Fibroblast of the conjunctiva (primary cell): ENCODE measurements at places on chromosomes 16 and 17.
A peak's percentile ranks its signal among the peaks of the same experiment; 100 is the strongest.

DNA sequence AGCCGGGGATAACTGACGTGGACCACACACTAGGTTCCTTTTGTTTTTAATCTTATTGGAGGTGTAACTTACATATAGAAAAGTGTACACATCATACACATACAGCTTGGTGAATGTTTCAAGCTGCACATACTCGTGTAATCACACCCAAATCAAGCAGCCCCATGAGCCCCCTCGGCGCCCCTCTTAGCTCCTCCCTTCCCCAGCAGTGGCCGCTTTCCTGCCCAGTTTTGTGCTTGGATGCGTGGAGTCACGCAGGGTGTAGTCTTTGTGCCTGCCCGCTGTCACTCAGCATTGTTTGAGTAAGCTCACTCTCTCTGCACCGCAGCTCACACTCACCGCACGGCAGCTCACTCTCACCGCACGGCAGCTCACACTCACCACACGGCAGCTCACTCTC lies 151.7 kb upstream of the CHMP6 start:
- DNase-seq: no peak

- DNase-seq: no peak
These were observed at the start of gene YBX2 for GRCh38 chr17:7294614-7295153. YBX2 (minus strand) TSS chr17:7294639; CDS start chr17:7294500, 139 bp downstream.

- DNase-seq: no peak
These were observed 65.1 kb downstream of the SDR42E1 start for GRCh38 chr16:81946206-81946605.

DNA sequence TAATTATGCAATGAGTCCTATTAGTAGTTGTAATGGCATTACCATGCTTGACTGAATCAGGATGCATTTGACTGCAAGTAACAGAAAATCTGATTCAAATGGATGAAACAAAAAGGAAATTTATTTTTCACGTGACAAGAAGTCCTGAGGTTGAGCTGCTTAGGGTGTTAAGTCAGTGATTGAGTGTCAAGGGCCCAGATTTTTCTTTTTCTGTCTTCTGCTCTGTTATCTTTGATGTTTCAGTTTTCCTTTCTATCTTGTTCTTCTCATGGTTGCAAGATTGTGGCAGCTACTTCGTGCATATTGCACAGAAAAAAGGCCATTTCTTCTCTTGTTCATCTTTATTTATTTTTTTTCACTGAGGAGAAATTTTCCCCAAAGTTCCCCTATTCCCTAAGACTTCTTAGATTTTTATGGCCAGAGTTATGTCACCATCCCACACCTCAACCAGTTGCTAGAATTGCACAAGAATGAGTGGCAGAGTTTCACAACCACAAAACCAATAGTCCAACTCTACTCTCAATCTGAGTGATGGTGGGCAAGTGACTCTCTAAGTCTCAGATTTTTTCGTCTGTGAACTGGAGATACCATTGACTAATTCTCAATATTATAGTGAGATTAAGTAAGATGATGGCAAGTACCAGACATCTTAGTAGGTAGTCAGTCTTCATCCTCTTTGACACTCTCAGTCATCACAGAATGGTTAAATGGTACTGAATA lies 15.7 kb upstream of the GPR139 start:
- DNase-seq: no peak

DNA sequence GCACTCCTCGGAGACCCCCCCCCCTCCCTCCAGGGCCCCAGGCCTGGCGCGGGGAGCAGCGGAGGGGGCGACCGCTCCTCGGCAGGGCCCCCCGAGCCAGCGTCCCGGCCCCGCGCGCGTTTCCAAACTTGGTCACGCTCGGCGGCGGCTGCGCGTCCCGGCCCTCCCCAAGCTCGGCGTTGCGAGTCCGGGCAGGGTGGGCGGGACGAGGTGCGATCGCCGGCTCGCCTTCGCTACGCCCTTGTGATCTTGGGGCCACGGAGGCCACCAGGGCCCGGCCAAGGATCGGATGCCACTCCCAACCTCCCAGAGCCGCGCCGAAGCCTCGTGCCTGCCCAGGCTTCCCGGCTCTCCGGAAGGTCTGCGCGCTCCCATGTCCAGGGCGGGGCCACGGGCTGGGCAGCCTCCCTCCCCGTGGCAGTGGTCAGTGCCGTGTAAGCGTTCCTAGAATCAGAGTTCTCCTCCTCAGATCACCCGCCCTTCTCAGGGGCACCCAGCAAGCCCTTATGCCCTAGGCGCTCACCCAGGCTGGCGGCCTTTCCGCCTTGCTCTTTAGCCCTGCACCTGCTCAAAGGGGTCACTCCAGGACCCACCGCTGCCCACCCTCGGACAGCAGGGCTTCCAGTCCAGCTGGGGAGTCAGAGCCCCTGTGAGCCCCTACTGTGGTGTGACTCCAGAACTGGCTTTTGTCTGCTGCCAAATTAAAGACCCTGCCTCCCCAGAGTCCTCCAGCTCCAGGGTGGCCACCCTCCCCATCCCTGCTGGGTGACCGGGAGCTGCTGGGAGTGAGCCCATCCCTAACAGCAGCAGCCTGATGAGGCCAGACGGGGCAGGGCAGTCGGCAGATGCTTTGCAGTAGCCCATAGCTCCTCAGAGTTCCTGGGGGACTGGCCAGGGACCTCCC lies 12.2 kb upstream of the MRPS23 start:
- DNase-seq: no peak

GRCh38 chr17:77472468-77473310 lies 331.9 kb downstream of the SEC14L1 start:
- no peak for DNase-seq

DNA sequence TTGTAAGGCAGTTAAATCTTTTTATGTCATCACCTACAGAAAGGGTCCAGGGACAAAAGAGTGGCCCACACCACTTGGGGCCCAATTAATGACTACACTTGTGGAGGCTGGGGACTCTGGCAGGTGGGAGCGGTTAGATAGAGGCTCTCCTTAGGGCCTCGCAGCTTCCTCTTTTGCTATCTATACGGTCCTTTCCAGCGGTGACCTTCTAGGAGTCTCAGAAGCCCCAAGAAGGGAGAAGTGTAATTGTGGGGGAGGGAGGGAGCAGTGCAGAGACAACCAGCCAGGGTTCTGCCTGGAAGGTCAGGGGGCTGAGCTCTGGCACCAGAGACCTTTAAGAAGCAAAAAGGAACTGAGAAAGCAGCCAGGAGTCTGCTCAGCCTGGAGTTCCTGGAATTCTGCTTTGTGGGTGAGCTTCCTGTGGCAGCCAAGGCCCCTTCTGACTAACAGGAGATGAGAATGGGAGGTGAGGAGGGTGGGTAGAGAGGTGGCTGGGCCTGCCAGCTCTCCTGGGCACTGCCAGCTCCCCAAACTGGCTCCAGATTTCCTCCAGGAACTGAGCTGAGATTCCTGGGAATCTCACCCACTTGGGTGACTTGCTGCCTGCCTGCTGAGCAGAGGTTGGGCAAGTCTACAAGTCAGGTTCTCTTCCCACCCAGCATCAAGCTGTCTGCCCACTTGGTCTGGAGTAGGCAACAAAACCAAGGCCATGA lies 16.3 kb upstream of the MAP3K14 start:
- no peak for DNase-seq

DNA sequence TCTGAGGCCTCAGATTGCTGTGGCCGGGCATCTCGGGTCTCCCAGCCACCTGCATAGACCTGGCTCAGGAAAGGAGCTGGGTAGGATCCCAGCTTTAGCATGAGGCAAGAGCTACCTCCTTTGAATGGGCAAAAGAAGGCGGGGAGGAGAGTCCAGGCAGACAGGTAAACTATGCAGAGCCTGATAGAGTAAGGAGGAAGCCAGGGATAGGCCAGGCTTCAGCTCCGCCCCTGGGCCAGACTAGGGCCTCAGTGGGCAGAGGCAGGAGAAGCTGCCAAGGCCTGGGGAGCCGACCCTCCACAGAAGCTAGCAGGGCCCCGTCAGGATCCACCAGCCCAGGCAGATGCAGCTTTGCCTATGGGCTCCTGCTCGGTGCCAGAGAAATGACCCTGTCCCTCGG lies 22.6 kb upstream of the UBE2G1 start:
- DNase-seq: no peak

GRCh38 chr17:45719335-45720071 lies 64.6 kb upstream of the CRHR1 start:
- peak; percentile 29 for DNase-seq

GRCh38 chr16:88869673-88869980 lies 3.2 kb upstream of the PABPN1L start:
- DNase-seq: no peak

- no peak for DNase-seq
These were observed 10.7 kb upstream of the SMTNL2 start for GRCh38 chr17:4573669-4574068.

DNA sequence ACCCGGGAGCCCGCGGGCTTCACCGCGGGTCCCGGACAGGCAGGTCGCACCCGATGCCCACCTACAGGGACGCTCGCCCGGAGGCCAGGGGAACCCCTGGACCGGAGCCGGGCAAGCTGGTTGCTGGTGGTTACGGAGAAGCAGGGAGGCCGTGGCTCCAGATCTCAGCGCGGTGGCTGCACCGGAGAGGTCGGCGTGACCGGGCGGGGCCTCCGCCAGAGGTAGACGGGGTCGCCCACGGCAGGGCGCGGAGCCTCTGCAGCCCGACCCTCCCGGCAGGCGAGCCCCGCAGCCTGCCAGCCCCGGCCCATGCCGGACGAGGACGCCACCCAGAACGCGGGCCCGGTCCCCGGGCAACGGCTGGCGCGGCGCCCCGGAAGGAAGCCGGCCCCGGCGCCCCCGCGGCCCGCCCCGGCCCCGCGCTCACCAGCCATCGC lies 341 bp downstream of the PCYT2 start:
- DNase-seq: no peak

DNA sequence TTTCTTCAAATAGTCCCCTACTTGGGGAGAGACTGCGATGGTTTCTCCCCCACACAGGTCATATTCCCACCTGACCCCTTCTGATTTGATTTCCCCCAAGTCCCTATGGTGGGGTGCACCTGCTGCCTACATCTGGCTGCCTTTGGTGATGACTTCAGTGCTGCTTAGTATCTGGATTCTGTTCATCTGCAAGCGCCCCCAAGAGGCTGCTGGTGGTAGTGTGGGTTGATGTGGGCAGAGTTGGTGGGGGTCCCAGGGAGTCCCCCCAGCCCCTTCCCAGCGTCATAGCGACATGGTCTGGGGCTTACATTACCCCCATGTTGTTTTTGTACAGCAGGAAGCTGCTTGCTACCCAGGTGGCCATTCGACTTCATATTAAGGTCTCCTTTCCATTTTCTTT lies 99.2 kb downstream of the NTN1 start:
- DNase-seq: no peak

- DNase-seq: no peak
These were observed 53.0 kb upstream of the MEAK7 start for GRCh38 chr16:84557504-84557903.

- DNase-seq: no peak
These were observed 355.8 kb downstream of the SOX9 start for GRCh38 chr17:72476575-72476986.

GRCh38 chr17:58679263-58680037 lies 12.4 kb downstream of the TEX14 start:
- DNase-seq: peak; percentile 62

- DNase-seq: no peak
These were observed 1.2 kb downstream of the ACSF3 start for GRCh38 chr16:89094880-89095258.

DNA sequence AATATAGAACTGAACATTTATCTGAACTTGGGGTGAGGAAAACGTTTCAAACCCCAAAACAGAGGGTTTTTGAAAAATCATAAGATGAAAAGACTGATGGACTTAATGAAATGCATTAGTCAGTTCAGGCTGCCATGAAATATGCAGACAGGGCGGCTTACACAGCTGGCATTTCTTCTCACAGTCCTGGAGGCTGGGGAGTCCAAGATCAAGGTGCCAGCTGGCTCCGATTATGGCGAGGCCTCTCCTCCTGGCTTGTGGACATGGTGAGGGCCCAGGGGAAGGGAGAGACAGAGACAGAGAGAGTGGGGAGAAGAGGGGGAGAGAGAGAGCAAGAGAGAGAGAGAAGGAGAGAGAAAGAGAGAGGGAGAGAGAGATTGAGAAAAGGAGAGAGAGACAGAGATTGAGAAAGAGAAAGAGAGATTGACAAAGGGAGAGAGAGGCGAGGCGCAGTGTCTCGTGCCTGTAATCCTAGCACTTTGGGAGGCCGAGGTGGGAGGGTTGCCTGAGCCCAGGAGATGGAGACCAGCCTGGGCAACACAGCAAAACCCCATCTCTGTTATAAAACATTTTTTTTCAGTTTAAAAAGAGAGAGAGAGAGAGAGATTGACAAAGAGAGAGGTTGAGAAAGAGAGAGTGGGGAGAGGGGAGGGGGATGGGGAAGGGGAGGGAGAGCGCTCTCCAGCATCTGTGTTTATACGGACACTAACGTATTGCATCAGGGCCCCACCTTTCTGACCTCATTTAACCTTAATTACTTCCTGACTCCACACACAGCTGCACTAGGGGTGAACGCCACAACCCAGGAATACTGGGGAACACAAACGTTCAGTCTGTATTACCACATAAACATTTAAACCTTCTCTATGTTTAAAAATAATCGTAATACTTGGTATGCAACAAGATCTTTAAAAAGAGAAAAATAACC lies 24.6 kb upstream of the RPH3AL start:
- DNase-seq: peak; percentile 27

GRCh38 chr17:36641877-36642845 lies 40.8 kb downstream of the MRM1 start:
- no peak for DNase-seq

- peak; percentile 79 for DNase-seq
These were observed 7.6 kb upstream of the PHKG2 start for GRCh38 chr16:30740364-30741251.

GRCh38 chr16:17283016-17283415 lies 187.7 kb downstream of the XYLT1 start:
- DNase-seq: no peak

GRCh38 chr16:28534542-28535373 lies 4.0 kb downstream of the NUPR1 start:
- peak; percentile 51 for DNase-seq

- no peak for DNase-seq
These were observed 52.7 kb downstream of the BEAN1 start for GRCh38 chr16:66479661-66480264.
